Right cardiac atrium (tissue), 5 donors: ENCODE measurements at places on chromosomes 3 and 15. TPM values are rescaled to one million over a fixed set of nuclear protein-coding genes. Genes with fewer than 3 reads are reported as not detected.

GRCh38 chr3:51137715-51138114 lies 247.4 kb upstream of the MANF start:
- no peak for DNase-seq

GRCh38 chr3:114411811-114412803 lies 118.3 kb downstream of the TIGIT start:
- DNase-seq: no peak

DNA sequence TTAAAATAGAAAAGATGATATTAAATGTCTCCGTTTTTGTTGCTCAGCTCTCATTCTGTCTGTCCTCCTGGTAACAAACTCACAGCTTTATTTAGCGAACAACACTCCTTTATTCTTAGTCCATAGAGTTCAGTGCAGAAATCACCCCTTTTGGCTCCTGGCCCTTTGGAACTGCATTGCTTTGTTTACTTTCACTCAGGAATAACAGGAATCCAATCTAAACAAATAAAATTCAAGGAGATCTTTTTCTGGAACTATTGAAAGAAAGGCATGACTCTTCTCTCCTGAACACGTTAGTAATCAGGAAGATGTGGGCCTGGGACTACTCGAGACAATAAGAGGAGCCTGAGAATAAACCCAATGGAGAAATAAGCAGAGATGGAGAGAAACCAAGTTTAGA lies 409.2 kb downstream of the DIPK2A start:
- no peak for DNase-seq

- DNase-seq: no peak
Observed at GRCh38 chr3:127744253-127744815, 71.6 kb downstream of the ABTB1 start.

- no peak for DNase-seq
Observed at GRCh38 chr15:58463815-58464650, 32.2 kb downstream of the LIPC start.

- DNase-seq: peak; percentile 48
Observed at GRCh38 chr3:10551821-10552630, 46.6 kb upstream of the ATP2B2 start.

- DNase-seq: peak; percentile 75
Observed at GRCh38 chr3:61847784-61848462, 286.6 kb downstream of the PTPRG start.

DNA sequence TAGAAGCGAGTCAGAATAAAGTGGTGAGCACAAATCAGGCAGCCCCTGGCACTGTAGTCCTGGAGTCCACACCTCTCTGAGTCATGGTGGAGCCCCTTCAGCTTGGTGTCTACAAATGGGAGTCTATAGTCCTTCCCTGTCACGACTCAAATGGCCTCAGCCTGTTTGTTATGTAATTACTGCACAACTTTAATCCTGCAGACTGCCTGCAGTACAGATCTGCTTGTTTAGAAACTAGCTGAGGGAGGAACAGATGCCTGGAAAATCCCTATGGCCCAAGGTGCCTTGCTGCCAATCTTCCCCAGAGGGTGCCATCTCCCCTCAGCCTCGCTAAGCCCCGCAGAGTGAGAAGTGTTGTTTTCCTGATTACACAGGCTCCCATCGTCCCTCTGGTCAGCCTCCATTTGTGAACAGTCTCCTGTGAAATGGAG lies 3.9 kb upstream of the CXCR6 start:
- no peak for DNase-seq

DNA sequence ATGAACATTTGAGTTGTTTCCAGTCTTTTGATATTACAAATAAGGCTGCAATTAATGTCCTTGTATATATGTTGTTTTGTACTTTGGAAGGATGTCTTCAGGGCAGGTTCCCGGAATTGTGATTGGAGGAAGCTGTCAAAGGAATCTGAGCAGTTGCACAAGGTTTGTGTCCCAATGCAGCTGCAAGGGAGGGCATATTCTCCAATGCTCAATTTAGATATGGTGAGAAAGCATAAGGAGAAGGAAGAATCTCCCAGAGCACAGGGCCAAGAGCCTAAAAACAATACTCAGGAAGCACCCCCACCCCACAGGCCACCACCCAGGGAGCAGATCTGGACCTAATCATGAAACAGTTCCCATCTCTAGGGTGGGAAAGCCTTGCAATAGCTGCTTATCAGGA lies 228.0 kb upstream of the LRRFIP2 start:
- DNase-seq: no peak

GRCh38 chr3:88321363-88322050 lies 171.7 kb downstream of the C3orf38 start:
- DNase-seq: no peak

DNA sequence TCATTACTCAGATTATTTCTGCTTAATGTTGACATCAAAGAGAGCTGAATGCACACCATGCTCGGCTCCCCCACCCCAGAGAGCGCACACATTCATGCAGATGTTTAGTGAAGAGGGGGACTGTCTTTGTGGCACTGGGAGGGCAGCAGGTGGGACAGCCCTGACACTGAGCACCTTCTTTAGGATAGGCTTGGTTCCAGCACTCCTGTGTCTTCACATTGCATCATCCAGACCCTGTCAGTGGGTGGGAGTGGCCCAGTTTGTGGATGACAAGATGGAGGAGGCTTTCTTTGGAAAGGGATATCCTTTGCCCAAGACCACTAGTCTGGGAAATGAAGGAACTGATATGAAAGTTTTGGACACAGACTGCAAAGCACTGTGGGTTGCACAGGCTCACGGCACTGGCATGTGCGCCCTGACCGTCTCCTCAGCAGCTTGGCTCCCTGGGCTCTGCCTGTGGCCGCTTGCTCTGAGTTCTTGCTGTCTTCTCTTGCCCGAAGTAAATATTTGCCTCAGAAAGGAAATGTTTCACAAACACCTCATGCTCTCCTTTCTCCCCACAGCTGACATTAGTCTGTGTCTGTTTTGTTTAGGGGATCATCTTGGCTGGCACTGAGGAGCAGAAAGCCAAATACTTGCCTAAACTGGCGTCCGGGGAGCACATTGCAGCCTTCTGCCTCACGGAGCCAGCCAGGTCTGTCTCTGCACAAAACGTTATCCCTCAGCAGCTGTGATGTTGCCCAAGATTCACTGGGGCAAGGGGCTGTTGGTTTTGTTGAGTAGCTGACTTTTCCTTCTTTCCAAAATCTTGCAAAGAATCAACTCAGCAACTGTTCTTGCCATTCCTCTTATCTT lies 16.6 kb downstream of the ACAD9 start:
- no peak for DNase-seq

- DNase-seq: no peak
Observed at GRCh38 chr15:64011736-64012135, 34.5 kb downstream of the DAPK2 start.

DNA sequence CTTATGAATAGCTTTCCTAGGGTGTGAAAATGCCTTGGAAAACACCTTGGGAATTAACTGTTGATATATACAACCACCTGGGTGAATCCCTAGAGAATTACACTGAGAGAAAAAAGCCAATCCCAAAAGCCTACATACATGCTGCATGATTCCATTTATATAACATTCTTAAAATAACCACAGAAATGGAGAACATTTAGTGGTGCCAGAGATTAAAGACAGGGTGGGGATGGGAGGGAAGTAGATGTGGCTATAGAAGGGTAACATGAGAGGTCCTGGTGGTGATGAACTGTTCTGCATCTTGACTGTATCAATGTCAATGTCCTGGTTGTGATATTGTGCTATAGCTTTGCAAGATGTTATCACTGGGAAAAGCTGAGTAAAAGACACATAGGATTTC lies 291.0 kb downstream of the CLSTN2 start:
- no peak for DNase-seq

GRCh38 chr15:84828086-84828908 lies 11.1 kb downstream of the ALPK3 start:
- no peak for DNase-seq

GRCh38 chr3:50519471-50520089 lies 16.1 kb upstream of the CACNA2D2 start:
- DNase-seq: peak; percentile 78

DNA sequence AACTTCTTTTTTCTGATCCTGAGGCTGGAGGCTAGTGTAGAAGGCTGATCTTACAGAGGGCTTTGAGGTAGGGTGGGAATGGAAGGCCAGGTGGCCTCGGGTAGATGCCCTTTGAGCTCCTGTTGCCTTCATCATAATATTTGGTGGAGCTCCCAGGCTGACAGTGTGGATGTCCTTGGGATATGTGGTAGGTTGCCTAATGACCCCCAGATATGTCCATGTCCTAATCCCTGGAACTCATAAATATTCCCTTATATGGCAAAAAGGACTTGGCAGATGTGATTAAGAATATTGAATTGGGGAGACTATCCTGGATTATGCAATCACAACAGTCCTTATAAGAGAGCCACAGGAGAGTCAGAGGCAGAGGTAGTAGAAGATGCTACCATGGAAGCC lies 5.5 kb downstream of the ADAMTSL3 start:
- DNase-seq: no peak

DNA sequence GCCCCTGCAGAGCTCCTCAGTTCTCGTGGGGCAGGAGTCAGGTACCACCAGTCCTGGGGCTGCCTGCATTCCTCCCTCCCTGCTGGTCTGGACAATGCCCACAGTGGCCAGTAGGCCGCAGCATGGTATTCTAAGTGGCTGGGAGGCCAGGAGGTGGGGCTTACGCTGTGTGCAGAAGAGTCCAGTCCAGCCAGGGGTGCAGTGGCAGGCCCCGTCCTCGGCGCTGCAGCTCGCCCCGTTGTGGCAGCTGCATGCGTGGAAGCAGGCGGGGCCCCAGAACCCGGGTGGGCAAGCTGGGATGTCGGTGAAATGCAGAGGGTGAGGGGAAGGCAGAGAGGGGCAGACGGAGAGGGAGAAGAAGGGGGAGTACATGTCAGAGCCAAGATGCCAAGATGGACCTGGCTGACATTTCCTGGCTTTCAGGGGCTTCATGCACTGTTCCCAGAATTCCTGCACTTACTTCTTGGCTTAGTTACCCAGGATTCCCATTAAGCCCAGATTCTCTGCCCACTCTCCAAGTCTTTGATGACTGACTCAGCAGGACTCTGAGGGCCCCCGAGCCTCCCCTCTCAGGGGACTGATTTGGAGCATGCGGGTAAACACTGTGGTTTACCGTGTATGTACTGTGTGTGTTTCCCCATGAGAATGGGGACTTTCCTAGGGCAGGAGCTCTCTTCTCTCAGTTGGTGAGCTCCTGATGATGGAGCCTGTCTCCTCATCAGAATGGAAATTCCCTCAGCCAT lies 47.5 kb downstream of the RAB11A start:
- DNase-seq: peak; percentile 84

DNA sequence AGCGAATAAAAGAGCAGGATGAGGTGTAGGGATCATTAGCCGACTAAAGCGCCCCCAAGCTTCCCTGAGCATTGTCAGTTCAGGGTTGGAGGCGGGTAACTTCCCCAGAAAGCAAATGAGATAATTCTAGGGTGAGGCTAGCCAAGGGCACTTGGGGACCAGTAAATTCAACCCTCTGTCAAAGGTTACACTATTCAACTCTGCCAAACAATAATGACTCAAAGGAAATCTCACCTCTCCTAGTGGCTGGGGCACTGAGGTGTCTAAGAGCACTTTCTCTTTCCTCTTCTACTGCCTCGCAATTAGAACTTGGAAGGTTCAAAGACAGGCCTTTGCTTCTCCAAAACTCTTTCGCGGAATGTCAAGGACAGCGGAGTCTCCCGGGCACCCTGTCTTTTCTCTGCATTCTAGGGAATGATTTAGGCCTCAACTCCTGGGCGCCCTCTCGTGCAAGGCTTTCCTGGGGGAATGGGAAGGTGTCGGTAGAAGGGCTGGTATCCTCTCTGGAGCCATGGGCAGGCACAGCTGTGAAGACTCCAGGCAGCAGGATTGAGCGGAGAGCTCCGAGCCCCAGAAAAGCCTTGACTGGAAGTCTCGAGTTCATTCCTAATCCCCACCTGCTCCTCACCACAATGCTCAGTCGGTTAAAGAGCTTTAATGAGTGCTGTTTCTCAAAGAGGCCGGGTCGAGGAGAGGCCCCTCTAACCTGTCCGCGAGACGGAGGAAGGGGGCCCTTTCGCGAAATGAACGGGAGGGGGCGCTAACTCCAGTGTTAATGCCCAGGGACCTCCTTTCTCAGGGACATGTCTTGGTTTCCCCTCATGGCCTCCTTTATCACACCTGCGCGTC lies 21.9 kb downstream of the ZIC4 start:
- DNase-seq: no peak

DNA sequence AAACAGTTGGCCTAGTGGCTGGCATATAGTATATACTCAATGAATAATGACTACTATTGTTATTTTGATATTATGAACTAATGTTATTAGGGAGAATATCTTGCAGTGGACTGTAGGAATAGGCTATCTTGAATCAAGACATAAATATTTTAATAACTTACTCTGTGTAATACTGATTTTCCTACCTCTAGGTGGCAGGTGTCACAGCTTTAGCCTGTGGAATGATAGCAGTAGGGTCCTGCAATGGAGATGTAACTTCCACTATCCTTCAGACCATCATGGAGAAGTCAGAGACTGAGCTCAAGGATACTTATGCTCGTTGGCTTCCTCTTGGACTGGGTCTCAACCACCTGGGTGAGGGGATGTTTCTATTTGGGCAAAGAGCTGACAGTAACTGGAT lies 6.5 kb downstream of the PSMD2 start:
- no peak for DNase-seq

- no peak for DNase-seq
Observed at GRCh38 chr15:86677278-86677677, 597.6 kb downstream of the AGBL1 start.

DNA sequence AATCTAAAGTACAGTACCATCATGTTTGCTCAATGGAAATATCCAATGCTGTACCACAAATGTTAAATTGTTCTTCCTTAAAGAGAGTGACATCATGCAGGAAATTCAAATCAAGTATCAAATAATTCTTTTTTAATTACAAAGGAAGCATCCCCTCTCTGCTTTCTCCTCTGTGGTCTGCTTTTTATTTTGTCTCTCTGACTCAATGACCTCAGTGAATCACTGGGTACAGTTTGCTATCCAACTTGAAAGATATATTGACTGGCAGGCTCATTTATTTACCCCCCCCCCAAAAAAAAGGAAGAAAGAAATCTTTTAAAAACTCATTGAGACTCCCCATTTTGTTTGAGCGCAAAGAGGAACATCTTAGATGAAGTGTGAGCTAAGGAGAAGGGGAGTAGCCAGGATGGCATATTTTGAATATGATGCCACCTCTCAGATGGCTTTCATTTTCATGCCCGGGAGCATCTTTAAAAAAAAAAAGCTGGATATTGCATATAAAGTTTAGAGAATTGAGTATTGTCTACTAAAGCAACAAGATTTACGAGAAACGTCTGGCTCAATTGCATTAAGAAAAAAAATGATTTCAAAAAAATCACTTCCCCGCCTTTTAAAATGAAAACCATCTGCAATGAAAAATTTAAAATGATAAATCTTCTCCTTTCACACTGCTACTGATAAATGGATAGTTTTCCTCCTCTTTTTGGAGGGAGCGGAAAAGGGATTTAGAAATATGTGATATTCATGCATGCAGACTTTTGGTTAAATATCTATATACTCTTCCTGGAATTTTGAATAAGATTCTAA lies 307.1 kb upstream of the DPH6 start:
- no peak for DNase-seq

GRCh38 chr3:168156479-168156878 lies 60.8 kb upstream of the GOLIM4 start:
- no peak for DNase-seq

RBP2 gene
- total RNA-seq: not detected

FSIP1 gene
- total RNA-seq: 0.47 TPM

SMCO1 gene
- total RNA-seq: 41.1 TPM

ACOX2 gene
- total RNA-seq: 41.3 TPM

THRB gene
- 25.0 TPM for total RNA-seq

GCSAM gene
- not detected for total RNA-seq
